HCT116 (cell line): ENCODE measurements at places on chromosomes 11 and 22.

- H3K4me3 ChIP-seq, result no peak overlapping the region
- H3K4me1 ChIP-seq, result peaks cover 41% of the 10 kb centered on the region
- no peak for DNase-seq
- H3K27ac ChIP-seq, result no peak overlapping the region; the same call in 1 of the 2 replicates
- no peaks in the 10 kb centered on the region for H3K27me3 ChIP-seq
These were observed 47.5 kb upstream of the TCF20 start for GRCh38 chr22:42317691-42318547.

DNA sequence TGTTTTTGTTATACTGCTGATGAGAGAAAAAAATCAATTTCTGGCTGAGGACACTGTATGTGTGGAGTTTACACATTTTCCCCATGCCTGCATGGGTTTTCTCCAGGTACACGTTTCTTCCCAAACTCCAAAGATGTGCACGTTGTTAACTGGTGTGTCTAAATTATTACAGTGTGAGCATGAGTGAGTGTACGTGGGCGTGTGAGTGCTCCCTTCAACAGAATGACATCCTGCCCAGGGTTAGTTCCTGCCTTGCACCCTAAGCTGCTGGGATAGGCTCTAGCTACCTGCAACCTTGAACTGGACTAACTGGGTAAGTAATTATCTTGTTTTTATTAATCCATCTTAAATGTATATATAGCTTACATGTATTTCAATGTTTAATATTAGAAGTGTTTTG, 5.5 kb downstream of the NPAT start:
- no peaks in the 10 kb centered on the region for H3K36me3 ChIP-seq
- H3K27me3 ChIP-seq, result no peaks in the 10 kb centered on the region
- DNase-seq, result no peak
- no peak overlapping the region for H3K4me3 ChIP-seq
- H3K27ac ChIP-seq, result no peak overlapping the region
- peaks cover 10% of the 10 kb centered on the region for H3K4me1 ChIP-seq

GRCh38 chr22:43375951-43376455, 32.8 kb upstream of the SCUBE1 start:
- H3K4me3 ChIP-seq, result no peak overlapping the region
- peaks cover 9% of the 10 kb centered on the region; the same call in 1 of the 2 replicates for H3K27me3 ChIP-seq
- no peaks in the 10 kb centered on the region for H3K4me1 ChIP-seq
- no peaks in the 10 kb centered on the region for H3K36me3 ChIP-seq

GRCh38 chr11:132024587-132025295, 654.3 kb downstream of the NTM start:
- no peaks in the 10 kb centered on the region for H3K27me3 ChIP-seq
- no peak for DNase-seq
- no peaks in the 10 kb centered on the region for H3K4me1 ChIP-seq

GRCh38 chr11:32079553-32079952, 11.3 kb upstream of the RCN1 start:
- H3K36me3 ChIP-seq, result no peaks in the 10 kb centered on the region
- no peak for DNase-seq
- no peak overlapping the region for H3K27ac ChIP-seq
- no peaks in the 10 kb centered on the region for H3K4me1 ChIP-seq
- H3K4me3 ChIP-seq, result no peak overlapping the region
- H3K27me3 ChIP-seq, result no peaks in the 10 kb centered on the region

GRCh38 chr11:15926071-15926470, 430.3 kb downstream of the SOX6 start:
- no peaks in the 10 kb centered on the region for H3K36me3 ChIP-seq
- H3K27me3 ChIP-seq, result no peaks in the 10 kb centered on the region
- H3K4me1 ChIP-seq, result no peaks in the 10 kb centered on the region
- H3K27ac ChIP-seq, result no peak overlapping the region

DNA sequence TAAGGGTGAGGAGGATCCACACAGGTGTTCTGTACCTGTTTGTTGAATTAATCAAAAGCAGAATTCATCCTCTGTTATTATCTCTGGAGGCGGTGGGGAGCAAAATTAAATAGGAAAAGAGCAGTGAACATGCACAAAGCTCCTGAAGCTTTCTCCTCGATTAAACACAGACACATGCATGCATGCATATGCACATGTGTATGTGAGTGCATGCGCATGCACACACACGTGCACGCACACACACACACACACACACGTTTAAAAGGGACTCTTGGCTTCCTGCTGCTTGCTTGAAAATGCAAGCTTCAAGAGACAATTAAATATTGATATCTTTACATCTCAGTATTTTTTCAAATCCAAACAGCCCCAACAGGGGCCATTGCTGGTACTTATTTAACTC, 462.1 kb downstream of the BUD13 start:
- peaks cover 5% of the 10 kb centered on the region for H3K4me1 ChIP-seq
- no peaks in the 10 kb centered on the region for H3K36me3 ChIP-seq
- H3K4me3 ChIP-seq, result no peak overlapping the region
- peaks cover 14% of the 10 kb centered on the region; the same call in 1 of the 2 replicates for H3K27me3 ChIP-seq
- no peak for DNase-seq
- H3K27ac ChIP-seq, result no peak overlapping the region

DNA sequence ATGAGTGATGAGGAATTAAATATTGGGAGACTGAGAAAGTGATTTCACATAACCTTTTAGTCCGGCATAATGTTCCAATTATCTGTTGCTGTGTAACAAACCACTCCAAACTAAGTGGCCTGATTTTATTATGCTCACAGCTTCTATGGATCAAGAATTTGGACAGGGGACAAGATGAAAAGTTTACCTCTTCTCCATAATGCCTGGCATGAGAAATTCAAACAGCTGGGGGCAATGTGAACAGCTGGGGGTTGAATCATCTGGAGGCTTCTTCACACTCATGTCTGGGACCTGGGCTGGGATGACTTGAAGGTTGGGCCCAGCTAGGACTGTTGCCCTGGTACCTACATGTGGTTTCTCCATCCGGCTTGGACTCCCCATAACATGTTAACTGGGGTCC, 99.4 kb upstream of the DRD2 start:
- no peak for DNase-seq
- no peak overlapping the region for H3K4me3 ChIP-seq
- H3K4me1 ChIP-seq, result no peaks in the 10 kb centered on the region
- no peaks in the 10 kb centered on the region for H3K36me3 ChIP-seq
- no peak overlapping the region for H3K27ac ChIP-seq

DNA sequence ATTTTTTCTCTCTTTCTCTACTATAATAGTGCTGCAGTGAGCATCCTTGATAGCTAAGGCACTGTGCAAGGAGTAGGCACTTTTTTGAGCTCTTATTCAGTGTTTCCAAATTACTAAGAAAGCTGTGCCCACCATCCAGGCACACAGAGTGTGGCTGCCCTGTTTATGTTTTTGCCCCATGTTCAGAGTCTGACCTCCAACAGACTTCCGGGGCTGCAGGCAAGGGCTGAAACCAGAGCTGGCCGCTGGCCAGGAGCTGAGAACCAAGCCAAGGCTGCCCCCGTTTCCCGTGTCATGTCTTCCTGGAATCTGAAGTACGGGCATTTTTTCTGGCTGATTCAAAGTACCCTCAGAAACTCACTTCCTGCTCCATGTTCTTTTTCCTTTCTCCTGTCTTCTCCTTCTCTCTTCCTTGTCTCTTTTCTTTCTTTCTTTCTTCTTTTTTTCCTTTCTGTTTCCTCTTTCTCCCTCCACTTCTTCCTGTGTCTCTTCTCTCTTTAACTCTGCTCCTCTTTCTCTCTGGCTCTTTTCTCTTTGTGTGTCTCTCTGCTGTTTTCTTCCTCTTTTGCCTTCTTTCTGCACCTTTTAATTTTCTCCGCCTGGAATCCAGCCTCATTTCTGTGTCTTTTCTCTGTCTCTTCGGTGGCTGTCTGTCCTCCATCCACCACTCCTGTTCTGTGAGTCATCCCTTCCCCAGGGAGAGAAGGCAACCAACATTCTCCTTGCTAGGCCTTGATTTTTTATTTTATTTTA, 17.0 kb upstream of the KCTD14 start:
- peak overlapping the region; percentile 28 for H3K4me3 ChIP-seq
- H3K4me1 ChIP-seq, result peaks cover 33% of the 10 kb centered on the region
- DNase-seq, result no peak
- no peaks in the 10 kb centered on the region for H3K27me3 ChIP-seq
- H3K27ac ChIP-seq, result peak overlapping the region; percentile 85

DNA sequence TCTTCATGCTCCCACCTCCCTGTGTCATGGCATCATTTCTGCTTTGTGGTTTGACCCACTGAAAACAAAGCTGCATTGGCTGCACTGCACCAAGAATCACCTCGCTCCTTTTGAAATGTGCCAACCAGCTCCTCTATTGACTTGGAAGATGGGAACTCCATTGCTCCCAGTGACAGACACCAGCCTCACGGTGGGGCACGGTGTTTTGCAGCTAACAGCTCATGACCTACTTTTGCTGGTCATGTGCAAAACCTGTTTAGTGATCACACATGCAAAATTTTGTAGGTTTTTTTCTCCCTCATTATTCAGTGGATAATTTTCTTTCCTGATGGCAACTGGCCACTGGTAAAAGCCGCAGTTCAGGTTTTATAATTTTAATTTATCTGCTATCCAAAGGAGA, 36.8 kb downstream of the ARFGAP2 start:
- H3K4me3 ChIP-seq, result no peak overlapping the region
- no peaks in the 10 kb centered on the region for H3K4me1 ChIP-seq

GRCh38 chr11:96219981-96220623, 122.9 kb downstream of the MAML2 start:
- no peak for DNase-seq
- no peak overlapping the region for H3K4me3 ChIP-seq

DNA sequence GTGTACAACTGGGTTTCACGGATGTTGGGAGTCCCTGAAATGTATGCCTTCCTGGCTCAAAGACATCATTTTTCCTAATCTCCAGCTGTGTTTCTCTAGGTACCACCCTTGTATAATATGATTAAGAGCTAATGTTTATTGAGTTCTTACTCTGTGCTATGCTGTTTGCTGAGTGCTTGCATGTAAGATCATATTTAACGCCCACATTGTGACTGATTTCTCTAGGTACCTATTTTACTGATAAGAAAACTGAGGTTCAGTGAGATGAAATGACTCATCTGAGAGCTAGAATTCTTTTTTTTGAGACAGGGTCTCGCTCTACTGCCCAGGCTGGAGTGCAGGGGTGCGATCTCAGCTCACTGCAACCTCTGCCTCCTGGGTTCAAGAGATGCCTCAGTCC, 42.6 kb downstream of the FAM227A start:
- H3K4me1 ChIP-seq, result no peaks in the 10 kb centered on the region; the same call in 1 of the 2 replicates
- DNase-seq, result no peak
- no peaks in the 10 kb centered on the region for H3K36me3 ChIP-seq
- H3K4me3 ChIP-seq, result no peak overlapping the region
- H3K27ac ChIP-seq, result no peak overlapping the region

GRCh38 chr22:47329727-47330650, 567.5 kb downstream of the TBC1D22A start:
- H3K36me3 ChIP-seq, result no peaks in the 10 kb centered on the region
- peaks cover 41% of the 10 kb centered on the region for H3K4me1 ChIP-seq
- no peak for DNase-seq
- H3K27ac ChIP-seq, result peak overlapping the region; percentile 73

DNA sequence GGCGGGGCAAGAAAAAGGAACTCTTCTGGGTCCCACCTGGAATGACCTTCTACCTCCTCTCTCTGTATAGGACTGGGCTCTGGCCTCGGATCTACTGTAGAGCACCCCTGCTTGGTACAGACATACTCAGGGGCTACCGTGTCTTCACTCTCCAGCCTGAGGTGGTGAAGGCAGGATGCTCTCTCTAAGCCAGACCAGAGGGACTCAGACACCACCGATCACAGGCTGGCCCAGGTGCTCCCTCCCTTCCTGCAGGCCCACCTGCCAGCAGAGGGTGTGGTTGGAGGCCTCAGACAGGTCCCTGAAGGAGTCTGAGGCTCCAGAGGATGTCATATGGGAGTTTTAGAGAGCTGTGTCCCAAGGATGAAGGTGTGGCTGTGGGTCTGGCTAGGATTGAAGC, 4.1 kb downstream of the NHERF4 start:
- H3K4me1 ChIP-seq, result peaks cover 4% of the 10 kb centered on the region; the same call in 1 of the 2 replicates
- no peaks in the 10 kb centered on the region for H3K27me3 ChIP-seq
- H3K36me3 ChIP-seq, result no peaks in the 10 kb centered on the region
- DNase-seq, result no peak

GRCh38 chr22:20228055-20228938, 39.8 kb downstream of the RTN4R start:
- no peak overlapping the region for H3K4me3 ChIP-seq
- H3K36me3 ChIP-seq, result no peaks in the 10 kb centered on the region
- H3K27ac ChIP-seq, result no peak overlapping the region
- H3K4me1 ChIP-seq, result no peaks in the 10 kb centered on the region
- H3K27me3 ChIP-seq, result no peaks in the 10 kb centered on the region
- DNase-seq, result no peak

DNA sequence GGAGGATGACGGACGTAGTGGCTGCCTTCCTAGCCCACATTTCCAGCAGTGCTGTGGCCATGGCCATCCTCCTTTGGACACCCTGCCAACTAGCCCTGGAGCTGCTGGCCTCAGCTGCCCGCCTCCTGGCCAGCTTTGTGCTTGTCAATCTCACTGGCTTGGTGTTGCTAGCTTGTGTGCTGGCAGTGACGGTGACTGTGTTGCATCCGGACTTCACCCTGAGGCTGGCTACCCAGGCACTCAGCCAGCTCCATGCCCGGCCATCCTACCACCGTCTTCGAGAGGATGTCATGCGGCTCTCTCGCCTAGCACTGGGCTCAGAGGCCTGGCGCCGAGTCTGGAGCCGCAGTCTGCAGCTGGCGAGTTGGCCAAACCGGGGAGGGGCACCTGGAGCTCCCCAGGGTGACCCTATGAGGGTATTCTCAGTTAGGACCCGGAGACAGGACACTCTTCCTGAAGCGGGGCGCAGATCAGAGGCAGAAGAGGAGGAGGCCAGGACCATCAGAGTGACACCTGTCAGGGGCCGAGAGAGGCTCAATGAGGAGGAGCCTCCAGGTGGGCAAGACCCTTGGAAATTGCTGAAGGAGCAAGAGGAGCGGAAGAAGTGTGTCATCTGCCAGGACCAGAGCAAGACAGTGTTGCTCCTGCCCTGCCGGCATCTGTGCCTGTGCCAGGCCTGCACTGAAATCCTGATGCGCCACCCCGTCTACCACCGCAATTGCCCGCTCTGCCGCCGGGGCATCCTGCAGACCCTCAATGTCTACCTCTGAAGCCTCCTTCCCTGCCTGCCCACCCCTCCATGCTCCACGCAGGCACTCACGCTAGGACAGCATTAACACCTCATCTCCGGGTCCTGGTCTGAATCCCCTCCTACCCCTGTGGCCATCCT, 1.6 kb downstream of the RNF26 start:
- peaks cover 12% of the 10 kb centered on the region; the same call in 1 of the 2 replicates for H3K36me3 ChIP-seq
- DNase-seq, result no peak
- no peaks in the 10 kb centered on the region for H3K27me3 ChIP-seq
- H3K27ac ChIP-seq, result peak overlapping the region; percentile 73; the same call in 1 of the 2 replicates
- H3K4me3 ChIP-seq, result peak overlapping the region; percentile 95

DNA sequence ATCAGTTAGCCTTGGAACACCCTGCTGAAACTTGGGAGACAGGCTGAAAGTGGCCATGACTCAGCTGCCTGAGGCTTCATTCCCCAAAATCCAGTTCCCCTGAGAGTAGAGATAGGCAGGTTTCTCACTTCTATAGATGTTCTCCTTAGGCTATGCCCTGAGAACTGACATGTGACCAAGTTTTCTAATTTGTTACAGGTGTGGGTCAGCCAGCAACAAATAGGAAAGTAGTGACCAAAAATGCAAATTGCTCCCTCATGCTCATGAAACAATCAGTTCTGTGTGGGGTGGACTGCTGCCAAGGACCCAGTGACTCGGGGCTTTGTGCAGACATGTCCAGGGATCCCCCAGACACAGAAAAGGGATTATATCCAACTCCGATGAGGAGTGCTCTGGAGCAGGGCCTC, 7.3 kb upstream of the CCDC15 start:
- no peaks in the 10 kb centered on the region for H3K27me3 ChIP-seq
- no peak overlapping the region for H3K4me3 ChIP-seq
- H3K36me3 ChIP-seq, result no peaks in the 10 kb centered on the region
- peaks cover 6% of the 10 kb centered on the region; the same call in 1 of the 2 replicates for H3K4me1 ChIP-seq

- no peak for DNase-seq
- no peaks in the 10 kb centered on the region for H3K36me3 ChIP-seq
- no peak overlapping the region for H3K27ac ChIP-seq
- H3K4me1 ChIP-seq, result no peaks in the 10 kb centered on the region
- H3K4me3 ChIP-seq, result no peak overlapping the region
These were observed 253.0 kb upstream of the CCDC179 start for GRCh38 chr11:23112987-23113886.
